ENCODE measurements at places on chromosomes 3 and 15.

DNA sequence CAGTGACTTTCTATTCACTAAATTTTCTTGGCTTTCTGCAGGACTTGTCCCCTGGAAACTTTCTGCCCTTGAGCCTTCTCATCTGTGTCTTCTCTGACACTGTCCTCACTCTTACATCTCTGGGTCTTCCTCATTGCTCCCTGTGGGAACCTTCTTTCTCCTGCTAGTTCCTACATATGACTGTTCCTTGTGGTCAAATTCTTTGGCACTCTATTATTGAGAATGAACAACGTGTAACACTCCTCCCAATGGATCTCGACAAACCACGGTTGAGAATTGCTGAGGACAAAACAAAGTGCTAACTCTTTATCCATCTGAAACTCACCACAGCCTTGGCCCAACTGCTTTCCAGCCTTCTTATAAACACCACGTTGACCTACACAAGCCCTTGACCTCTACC, 3.5 kb upstream of the FAM81A start:
- no peak for DNase-seq

DNA sequence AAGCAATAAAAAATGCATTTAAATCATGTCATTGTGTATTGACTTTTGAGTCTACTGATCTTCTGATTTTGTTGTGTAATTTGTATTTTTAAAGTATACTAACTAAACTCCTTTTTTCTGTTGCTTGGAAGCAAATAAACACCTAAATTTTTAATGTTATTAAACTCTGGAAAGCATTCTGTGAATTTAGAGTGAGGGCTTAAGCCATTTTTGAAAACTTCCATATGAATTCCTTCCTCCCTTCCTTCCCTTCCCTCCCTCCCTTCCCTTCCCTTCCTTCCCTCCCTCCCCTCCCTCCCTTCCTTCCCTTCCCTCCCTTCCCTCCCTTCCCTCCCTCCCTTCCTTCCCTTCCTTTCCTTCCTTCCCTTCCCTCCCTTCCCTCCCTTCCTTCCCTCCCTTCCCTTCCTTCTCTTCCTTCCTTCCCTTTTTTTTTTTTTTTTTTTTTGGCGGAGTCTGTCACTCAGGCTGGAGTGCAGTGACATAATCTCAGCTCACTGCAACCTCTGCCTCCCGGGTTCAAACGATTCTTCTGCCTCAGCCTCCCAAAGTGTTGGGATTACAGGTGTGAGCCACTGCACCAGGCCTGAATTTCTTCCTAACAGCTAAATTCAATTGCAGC, 56.6 kb upstream of the SENP5 start:
- DNase-seq, result no peak

DNA sequence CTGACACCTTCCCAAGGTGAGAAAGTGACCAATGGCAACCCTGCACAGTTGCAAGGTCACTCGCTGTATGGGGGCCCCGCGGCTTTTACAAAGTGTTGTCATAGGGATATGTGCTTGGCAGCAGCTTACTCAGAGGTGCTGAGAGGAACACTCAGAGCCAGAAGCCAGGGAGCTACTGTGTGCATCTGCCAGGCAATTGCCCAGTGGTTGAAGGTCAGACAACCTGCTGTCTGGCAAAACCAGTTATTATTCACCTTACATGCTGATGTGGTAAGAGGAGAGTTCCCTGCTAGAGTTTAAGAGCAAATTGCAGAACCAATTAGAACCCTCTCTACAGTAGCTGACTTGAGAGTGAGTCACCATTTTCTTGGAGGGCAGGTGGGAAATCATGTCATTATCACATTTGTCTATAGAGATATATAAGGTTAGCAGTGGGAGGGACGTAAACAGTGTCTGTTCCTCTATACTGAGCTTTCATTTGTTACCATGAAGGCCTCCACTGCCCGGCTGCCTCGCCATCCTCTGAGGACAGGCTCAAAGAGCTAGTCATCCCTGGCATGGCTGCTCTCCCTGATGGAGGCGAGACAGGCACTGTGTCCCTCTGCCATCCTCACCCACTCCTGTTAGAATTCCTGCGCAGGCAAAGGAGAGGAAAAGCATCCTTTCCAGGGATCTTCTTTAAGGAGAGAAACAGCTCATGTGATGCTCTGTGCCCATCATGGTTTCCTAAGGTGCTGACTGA, 274.4 kb downstream of the PLCL2 start:
- DNase-seq, result no peak

- no peak for DNase-seq
These were observed 61.5 kb downstream of the SLCO2A1 start for GRCh38 chr3:133967992-133968892.

GRCh38 chr15:67403428-67404154, 117.3 kb upstream of the C15orf61 start:
- DNase-seq, result no peak

GRCh38 chr3:43128464-43128863, 22.6 kb upstream of the POMGNT2 start:
- no peak for DNase-seq

- DNase-seq, result no peak
These were observed 67.2 kb upstream of the BCL6 start for GRCh38 chr3:187812496-187812895.

DNA sequence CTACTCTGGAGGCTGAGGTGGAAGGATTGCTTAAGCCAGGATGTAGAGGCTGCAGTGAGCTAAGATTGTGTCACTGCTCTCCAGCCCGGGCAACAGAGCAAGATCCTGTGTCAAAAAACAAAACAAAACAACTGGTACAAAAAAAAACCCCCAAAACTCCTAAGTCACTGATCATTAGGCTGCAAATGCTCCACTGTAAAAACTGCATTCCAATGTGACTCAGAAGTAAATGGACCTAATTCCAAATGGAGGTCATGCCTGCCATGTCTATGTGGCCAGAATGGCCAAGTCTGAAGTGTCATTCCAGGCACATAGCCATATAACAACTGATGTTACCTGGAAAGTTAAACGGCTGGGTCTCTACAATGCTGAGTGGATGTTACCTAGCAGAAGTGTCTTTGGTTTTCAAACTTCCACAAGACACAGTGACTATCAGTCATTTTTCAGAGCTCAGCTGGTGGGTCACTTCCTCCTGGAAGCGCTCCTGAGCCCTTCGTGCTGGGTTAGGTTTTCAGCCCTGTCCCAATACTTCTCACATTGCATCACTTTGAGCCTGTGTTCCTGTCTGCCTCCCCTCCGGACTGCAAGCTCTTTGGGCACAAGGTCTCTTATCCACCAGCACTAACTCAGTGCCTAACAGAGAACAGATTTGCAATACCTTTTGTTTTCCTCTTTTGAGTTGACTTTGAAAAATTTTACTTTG, 10.6 kb downstream of the FSTL1 start:
- no peak for DNase-seq

GRCh38 chr15:48794697-48795134, 16.2 kb downstream of the CEP152 start:
- peak; percentile 15 for DNase-seq

DNA sequence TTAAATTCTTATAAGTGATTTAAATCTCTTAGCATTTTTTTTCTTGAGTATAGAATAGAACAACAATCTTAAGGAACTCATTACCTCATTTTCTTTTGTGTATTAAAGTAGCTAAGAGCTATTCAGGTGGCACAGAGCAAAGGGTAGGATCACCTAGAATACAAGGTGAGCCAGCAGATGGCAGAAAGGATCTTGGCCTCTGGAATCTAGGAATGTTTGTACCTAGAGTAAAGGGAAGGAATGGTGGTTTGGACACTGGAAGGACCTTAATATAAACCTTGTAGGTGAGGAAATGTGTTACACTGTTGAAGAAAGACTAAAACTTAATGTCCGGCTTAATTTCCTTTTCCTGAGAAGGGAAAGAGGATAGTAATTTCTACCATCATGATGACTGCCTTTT, 89.0 kb downstream of the GHSR start:
- DNase-seq, result no peak

- DNase-seq, result no peak
These were observed 62.9 kb upstream of the FSIP1 start for GRCh38 chr15:39845582-39845981.

- no peak for DNase-seq
These were observed 212.6 kb upstream of the SEMA6D start for GRCh38 chr15:47504624-47505256.

DNA sequence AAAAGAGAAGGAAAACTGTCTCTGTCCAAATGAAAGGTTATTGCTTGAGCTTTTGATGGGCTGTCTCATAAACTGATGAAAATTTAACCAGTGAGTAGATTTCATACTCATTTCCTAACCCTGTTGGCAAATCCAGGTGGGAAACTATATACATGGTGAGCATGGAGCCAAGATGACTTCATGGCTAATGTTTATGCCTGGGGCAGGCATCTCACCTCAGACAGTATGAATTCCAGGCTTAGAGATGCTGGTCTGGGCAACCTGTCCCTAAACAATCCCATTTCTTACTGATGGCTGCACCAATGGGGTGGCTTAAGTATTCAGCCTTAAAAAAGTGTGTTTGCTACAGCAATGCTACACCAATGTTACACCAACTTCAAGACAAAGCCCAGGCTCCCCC, 58.1 kb downstream of the SLTM start:
- no peak for DNase-seq

DNA sequence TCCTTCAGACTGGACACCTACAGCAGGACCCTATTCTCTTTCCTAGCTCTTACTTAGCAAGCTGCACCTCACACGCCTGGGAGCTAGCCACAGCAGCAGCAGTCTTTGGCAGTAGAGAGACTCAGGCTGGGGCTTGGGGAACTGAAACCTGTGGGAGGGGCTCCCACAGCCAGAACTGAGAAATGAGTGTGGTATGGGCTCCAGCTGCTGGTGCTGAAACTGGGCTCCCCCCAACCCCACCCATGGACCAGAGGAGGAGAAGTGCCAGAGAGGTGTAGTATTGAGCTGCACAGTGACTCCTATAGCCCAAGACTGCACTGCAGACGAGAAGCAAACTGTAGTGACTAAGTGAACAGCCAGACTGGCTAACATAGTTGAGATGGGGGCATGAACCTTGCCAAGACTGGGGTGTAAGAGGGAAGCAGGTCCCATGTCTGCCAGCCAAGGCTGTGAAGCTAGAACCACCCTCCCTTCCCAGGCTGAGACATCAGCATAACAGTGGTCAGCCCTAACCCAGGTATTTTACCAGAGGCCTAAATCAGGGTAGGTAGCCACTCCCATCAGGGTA, 62.5 kb downstream of the MYO5A start:
- DNase-seq, result no peak

GRCh38 chr15:47806008-47806407, 88.7 kb downstream of the SEMA6D start:
- DNase-seq, result no peak

GRCh38 chr15:69074843-69075224, 60.3 kb downstream of the NOX5 start:
- no peak for DNase-seq

GRCh38 chr3:28808068-28808467, 459.4 kb upstream of the AZI2 start:
- DNase-seq, result no peak

DNA sequence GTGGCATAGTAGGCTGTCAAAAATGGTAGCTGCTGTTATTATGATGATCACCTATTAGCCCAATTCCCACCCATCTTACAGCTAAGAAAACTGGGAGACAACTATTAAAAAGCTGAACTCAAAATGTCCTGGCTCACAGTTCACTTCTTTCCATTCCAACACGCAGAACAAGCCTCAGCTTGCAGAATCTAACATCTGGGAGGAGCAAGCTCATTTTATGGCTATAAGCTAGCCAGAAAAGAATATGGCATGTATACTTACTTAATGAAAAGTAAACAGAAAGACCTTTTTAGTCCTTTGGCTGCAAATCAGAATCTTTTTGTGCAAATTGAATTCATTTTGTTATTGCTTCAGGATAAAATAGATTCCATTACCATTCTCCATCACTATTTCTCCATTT, 34.8 kb upstream of the CFAP20DC start:
- no peak for DNase-seq

DNA sequence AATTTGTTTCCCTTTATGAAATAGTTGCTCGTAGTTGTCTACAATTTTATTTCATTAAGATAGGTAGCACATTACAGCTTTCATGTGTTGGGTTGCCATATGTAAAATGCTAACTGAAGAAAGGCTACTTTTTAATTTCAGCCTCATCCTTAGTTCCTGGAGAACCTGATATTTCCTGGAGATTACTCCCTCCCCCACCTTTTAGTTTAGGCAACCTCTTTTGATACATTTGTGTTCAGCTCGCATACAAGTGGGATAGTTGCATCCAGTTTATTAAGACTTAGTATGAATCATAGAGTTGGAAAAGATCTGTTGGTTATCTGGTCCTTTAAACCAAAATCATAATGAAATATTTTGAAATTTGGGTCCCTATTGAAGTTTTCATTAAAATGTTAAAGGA, 6.0 kb downstream of the SETD5 start:
- DNase-seq, result no peak

DNA sequence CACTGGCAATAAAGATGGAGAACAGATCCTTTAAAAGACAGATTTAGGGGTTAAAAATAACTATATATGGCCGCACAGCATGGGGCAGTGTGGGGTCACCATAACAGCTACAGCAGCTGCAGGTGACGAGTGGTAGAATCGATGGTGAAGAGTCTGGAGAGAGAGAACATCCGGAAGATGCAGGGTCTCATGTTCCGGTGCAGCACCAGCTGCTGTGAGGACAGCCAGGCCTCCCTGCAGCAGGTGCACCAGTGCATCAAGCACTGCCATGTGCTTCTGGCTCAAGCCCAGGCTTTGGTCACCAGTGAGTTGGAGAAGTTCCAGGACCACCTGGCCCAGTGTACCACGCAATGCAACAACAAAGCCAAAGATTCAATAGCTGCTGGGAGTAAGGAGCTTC, 93.7 kb upstream of the IMPG2 start:
- DNase-seq, result no peak

- peak; percentile 68 for DNase-seq
These were observed 57.3 kb upstream of the RNF7 start for GRCh38 chr3:141680620-141681389.

GRCh38 chr3:66023738-66024385, 14.9 kb downstream of the MAGI1 start:
- no peak for DNase-seq

- DNase-seq, result no peak
These were observed 1.3 kb upstream of the PIGZ start for GRCh38 chr3:196969660-196970546.

DNA sequence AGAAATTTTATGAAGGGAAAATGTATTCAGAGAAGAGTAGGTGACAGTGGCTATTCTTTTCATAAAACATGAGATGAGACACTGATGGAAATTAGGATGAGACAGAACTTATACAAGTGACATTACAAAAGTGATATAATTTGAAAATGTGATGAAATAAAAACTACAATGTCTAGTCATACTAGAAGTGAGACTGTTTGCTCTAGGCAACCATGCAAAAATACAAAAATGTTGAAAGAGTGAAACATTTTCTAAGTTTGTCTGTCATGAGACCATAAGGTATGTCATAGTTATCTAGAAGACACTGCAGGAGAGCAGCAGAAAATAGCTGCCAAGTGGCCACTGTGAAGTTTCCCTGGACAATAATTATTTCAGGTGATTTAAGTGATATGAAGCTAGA, 459.5 kb downstream of the DIPK2A start:
- no peak for DNase-seq

DNA sequence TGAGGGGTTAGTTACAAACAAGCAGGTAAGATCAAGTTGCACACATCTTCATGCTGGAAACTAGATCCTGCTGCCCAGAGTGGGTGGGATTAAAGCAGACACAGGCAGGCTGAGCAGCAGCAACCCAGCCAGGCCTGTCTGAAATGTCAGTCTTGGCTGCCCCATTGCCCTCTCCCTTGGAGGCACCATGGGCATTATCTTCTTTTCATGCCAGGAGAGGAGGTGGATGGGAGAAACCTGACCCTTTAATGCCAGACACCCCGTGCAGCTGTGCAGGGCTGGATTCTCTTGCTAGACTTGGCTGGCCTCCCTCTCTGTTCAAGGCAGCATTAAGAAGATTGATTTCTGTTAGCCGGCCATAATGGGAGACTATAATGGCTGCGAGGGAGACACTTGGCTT, 23.0 kb upstream of the EPHB1 start:
- no peak for DNase-seq

- no peak for DNase-seq
These were observed 10.3 kb upstream of the GPR160 start for GRCh38 chr3:170027233-170028102.

Data from H4 (cell line).